M059J (cell line): ENCODE measurements at places on chromosomes 7 and 10.

- DNase-seq, result no peak
Observed at GRCh38 chr10:131908151-131908550, 7.3 kb downstream of the PPP2R2D start.

DNA sequence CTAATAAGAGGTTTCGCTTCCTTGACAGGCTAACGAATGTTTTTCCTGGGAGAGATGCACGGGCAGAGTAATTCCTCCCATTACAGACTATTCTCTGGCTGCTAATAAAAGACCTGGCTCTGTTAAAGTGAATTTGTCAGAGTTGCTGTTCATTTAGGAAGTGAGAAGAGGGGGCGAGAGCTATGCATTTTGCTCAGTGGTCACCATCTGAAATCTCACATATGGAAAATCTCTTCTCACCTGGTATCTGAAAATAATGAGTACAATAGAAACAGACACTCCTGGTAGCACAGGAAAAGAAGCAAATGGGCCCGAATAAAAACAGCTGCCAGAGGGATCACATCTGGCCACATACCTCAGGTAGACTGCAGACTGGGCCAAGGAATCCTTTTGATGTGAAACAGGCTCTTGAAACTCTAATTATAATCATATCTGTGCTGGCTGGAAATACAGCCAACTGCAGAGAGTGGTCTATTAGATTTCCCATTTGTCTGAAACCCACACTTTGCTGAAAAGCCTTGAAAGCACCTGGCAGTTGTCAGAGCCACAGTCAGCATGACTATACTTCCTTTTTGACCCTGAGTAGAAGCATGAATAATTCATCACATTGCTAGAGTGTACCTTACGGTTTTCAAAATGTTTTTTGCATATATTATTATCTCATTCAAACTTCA, 33.6 kb downstream of the AOAH start:
- DNase-seq, result no peak

- DNase-seq, result no peak
Observed at GRCh38 chr7:146074195-146074765, 42.3 kb upstream of the CNTNAP2 start.

GRCh38 chr10:33419311-33419710, 84.8 kb upstream of the NRP1 start:
- DNase-seq, result no peak

- DNase-seq, result no peak
Observed at GRCh38 chr7:6032167-6032566, 991 bp downstream of the ANKRD61 start.

GRCh38 chr10:55466806-55467504, 665.9 kb upstream of the PCDH15 start:
- no peak for DNase-seq

GRCh38 chr10:93386631-93387369, 95.3 kb downstream of the MYOF start:
- peak; percentile 33 for DNase-seq

DNA sequence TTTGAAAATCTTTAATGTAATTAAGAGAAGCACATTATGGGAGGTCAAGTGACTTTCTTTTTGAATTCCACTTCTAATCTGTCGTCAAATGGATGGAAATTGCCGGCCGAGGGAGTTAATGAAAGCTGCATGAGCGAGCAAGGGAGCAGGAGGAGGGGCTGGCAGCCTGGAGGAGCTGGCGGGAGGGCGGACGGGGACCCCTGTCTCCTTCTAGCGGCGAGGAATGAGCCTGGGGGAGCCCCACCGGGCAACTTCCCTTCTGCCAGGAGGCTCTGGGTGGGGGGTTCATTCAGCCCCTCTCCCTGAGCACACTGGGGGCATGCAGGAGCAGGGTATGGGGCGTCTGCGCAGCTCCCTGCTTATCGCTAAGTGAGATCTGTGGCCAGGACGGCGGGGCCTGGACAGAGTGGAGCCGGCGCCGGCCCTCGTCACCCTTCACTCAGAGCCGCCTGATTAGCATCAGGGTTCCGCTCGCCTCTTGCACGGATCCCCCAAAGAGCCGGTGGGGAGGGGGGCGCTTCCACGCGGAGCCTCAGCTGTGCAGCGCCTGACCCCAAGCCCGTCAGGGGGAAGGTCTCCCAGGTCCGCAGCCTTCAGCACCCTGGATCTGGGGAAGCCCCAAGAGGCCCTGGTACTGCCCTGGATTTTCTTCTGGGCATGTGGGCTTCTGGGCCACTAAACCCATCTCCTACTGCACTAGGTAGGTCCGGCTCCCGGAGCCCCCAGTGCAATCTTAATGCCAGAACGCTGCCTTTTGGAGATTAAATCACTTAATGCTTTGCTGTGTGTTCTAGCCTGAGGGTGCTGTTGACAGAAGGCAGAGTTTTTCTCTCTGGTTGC, 680.8 kb downstream of the LRMDA start:
- no peak for DNase-seq
